Anterior cingulate cortex (tissue), 58 donors: ENCODE measurements at places on chromosomes 1 and 21.

DNA sequence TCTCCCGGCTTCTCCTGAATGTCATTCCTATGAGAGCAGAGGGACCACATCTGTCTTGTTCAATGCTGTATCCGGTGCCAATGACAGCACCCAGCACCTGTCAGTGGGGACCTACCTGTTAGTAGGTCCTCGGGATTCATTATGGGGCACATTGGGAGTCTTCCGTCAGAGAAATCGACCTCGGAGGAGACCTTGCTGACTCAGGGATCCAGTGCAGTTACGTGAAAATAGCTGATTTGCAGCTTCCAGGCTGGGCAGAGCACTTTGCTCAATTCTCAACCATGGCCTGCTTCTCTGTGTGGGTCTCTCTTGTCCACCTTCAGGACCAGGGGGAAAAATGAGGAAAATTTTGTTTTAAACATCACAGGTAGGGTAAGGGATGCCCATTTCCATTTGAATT is 130.2 kb downstream of the PRDM2 start:
- no peak for DNase-seq

GRCh38 chr1:202964791-202965410 is 2.2 kb downstream of the CYB5R1 start:
- DNase-seq, result no peak

DNA sequence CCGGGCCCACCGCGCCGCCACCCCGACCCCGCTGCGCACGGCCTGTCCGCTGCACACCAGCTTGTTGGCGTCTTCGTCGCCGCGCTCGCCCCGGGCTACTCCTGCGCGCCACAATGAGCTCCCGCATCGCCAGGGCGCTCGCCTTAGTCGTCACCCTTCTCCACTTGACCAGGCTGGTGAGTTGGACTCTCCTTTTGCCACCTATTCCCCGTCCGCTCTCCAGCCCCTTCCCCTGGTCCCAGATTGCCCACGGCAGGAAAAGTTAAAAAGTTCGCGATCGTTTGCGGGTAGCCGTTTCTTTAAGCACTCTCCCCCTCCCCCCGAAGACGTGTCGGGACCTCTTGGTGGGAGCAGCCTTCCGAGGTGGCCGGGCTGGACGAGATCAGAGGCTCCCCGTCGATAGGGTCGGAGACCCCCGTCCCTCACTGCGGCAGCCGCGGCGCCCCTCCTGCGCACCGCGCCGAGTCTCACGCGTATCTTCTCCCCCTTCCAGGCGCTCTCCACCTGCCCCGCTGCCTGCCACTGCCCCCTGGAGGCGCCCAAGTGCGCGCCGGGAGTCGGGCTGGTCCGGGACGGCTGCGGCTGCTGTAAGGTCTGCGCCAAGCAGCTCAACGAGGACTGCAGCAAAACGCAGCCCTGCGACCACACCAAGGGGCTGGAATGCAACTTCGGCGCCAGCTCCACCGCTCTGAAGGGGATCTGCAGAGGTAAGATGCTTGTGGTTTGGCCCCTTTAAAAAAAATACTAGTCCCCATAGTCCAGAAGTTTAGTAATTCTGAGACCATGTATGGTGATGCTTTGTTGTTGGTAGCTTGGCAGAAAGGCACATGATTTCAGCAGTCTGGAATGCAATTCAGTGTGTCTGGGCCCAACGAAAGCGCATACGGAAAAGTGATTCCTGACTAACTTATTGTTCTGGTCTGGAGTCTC is 576 bp downstream of the CCN1 start:
- no peak for DNase-seq

GRCh38 chr1:173140733-173141132 is 66.4 kb downstream of the TNFSF4 start:
- no peak for DNase-seq

DNA sequence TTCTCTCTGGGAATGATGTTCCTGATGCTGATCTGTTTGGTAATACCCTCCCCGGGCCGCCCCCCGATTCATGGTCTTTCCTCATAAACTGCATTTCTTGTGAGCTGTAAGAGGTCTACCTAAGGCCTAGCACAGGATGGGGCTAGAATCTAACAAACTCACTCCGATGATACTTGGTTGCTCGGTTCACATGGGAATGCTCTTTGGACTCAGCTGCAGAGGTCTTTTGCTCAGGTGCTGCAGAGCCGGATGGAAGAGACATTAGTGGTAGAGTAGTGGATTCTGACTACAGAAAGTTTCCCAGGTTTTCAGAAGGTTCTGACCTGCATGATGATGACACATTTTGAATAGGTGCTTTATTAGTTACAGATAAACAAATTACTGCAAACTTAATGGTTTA is 8.3 kb upstream of the TMEM269 start:
- no peak for DNase-seq

- DNase-seq, result no peak
Observed at GRCh38 chr1:27525296-27526272, 35.6 kb upstream of the WASF2 start.

GRCh38 chr21:44425895-44426662 is 29.2 kb upstream of the LRRC3 start:
- DNase-seq, result no peak

DNA sequence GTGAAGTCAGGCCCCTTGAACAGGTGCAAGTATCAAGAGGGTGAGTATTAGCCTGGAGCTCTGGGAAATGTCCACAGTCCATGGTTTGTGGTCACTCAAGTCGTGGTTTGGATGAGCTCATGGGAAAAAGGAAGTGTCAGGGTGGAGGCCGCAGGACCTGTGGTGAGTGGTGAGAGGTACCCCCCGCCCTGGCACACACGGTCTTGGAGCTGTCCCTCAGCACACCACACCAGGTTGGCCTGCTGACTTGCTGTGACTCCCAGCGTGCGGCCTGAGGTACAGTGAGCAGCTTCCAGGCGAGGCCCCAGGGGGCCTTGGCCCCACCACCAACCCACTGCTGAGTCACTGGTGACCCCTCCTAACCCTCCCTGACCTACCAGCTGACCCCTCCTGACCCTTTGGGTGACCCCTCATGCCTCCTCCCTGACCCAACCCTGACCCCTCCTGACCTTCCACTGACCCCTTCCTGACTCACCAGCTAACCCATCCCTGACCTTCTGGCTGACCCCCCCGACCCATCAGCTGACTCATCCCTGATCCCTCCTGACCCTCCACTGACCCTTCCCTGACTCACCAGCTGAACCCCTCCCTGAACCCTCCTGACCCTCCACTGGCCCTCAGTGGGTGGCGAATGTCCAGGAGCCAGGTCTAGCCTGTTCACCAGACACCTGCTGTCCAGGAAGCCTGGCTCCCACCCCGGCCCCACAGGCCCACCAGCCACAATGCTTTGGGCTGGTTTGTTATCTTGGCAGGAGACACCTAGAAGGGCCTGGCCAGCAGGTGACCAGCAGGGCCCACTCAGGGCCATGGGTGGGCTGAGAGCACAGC is 34.8 kb upstream of the RNF187 start:
- no peak for DNase-seq

DNA sequence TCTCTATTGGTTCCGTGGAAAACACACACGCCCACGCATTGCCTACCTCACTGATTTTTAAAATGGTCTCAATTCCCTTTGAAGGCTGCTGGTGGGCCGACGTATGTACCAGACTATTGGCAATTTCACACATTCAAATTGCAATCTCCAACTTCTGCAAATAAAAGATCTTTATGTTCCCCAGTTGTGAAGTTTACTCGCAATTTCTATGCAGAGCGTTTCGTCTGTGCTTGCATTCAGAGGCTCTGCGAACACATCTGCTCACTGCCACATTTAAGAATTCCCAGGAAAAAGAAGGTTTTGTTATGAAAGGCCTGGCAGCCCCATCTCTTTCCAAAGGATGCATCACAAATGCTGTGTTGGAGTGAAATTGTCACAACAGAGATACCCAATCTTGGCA is 288.0 kb upstream of the KAZN start:
- no peak for DNase-seq

DNA sequence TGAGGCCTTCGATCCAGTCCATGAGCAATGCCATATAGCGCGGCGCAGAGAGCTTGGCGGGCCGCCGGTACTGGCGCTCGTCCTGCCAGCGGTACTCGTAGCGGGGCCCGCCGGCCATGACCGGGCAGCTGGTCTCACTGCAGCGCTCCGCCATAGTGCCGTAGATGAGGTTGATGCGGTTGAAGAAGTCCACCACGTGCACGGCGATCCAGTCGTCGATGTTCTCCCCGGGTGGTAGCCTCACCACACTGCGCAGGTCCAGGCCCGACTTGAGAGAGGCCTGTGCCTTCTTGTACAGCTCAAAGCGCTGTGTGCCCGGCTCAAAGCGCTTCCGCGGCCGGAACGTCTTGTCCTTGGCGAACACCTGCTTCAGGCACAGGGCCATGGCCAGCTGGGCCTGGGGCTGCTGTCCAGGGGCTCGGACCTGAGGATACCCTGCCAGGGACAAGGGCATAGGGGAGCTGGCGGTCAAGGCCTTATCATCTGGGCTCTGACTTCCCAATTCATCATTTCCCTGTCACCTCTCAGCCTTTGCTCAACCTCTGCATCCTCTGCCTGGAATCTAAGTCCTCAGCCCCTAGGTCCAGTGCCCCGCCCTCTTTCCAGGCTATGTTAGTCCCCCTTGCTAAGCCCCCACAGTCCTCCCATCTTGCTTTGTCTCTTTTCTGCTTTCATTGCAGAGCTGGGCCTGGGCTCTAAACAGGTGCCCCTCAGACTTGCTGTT is 3.5 kb downstream of the MOB3C start:
- peak; percentile 21 for DNase-seq

- DNase-seq, result no peak
Observed at GRCh38 chr1:218207194-218207593, 77.9 kb upstream of the RRP15 start.

DNA sequence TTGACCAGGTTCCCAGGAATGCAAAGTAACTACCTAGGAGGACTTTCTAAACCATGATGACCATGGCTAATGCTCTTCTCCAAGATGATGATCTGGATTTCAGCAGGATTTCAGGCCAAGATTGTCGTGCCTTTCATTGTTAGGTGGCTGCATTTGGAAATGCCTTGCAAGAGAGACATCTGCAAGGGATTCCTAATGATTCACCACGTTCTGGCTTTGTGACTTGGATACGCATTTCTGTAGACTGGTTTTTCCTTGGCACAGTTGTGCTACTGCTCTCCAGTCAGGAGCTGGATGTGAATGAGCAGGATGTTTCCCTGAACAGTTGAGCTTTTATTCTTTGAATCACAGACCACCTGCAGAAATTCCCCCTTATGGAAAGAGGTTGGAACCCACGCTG is 212.4 kb downstream of the BACH1 start:
- no peak for DNase-seq

- DNase-seq, result no peak
Observed at GRCh38 chr1:238832106-238832505, 554.3 kb upstream of the CHRM3 start.

- peak; percentile 47 for DNase-seq
Observed at GRCh38 chr1:65992165-65992821, 199.6 kb downstream of the PDE4B start.

GRCh38 chr1:207923561-207923960 is 12.6 kb upstream of the CD34 start:
- DNase-seq, result no peak

- no peak for DNase-seq
Observed at GRCh38 chr1:39759436-39759726, 11.8 kb downstream of the OXCT2 start.

GRCh38 chr1:66764994-66765578 is 12.8 kb downstream of the DYNLT5 start:
- peak; percentile 34 for DNase-seq

- no peak for DNase-seq
Observed at GRCh38 chr1:227816750-227817446, 1.4 kb downstream of the PRSS38 start.

DNA sequence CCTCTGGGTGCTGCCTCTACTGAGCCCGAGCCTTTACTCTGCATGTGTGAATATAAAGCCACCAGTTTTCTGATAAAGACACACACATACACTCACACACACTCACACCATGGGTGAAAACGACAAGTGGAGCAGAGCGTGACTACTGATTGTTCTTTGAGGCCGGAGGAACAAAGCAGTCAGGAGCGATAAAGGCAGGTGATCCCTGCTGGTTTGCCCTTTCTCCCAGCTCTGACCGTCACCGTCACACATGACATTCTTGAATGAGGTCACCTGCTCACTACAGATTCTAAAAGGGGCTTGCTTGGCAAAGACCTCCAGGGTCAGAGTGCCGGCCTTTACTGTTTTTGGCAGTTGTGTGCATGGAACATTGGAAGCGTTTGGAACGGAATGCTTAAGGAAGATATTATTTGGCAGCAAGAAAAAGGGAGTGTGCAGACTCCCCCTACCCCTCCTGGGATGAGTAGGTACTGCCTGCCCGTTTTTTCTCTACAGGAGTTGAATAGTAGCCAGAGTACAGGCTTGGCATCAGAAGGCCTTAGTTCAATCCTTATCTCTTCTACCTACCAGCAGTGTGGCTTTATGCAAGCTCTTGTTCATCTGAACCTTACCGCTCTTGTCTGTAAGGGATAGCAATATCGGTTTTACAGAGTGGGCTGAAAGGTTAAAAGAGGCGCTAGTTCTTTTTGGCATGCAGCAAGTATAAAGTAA is 79.7 kb downstream of the PBX1 start:
- no peak for DNase-seq

DNA sequence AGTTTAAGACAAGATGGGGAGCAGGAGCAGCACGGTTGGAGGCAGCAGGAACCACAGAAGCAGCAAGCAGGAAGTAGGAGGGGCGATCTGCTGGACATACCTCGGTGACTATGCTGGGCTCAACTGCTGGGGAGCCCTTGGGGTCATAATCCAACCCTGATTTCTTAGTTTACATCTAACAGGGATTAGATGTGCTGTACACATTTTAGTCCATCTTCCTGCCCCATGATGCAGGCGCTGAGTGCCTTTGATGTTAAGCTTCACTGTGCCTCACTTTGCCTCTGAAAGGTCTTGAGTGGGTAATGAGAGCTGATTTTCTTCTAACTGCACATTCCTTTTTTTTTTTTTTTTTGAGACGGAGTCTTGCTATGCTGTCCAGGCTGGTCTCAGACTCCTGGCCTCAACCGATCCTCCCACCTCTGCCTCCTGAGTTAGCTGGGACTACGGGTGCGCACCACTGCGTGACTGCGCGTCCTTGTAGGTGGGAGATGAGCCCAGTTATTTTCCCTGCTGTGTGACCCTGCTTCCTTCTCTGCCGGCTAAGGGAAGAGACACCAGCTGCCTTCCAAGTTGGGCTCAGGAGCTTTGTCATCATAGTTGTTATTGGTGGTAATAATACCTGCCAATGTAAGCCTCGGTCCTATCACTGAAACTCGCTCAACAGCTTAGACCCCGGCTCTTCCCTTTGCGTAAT is 1.1 kb upstream of the RCAN3 start:
- peak; percentile 8 for DNase-seq

DNA sequence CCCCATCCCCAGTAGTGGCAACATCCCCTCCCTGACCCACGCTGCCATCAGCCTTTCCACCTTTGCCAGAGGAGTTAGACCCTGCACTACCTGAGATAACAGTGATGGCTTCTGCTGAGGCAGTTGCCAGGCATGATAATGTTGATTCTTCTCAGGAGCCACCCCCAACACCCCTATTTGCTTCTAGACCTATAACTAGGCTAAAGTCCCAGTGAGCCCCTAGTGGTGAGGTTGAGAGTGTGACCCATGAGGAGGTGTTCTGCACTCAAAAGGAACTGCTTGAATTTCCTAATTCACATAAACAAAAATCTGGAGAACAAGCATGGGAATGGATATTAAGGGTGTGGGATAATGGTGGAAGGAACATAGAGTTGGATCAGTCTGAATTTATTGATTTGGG is 159.6 kb upstream of the COL11A1 start:
- no peak for DNase-seq

- no peak for DNase-seq
Observed at GRCh38 chr21:21324297-21324696, 326.1 kb downstream of the NCAM2 start.
